ENCODE measurements at places on chromosomes 5 and 9.

- DNase-seq = no peak
Observed at GRCh38 chr5:115565233-115565632, 20.7 kb upstream of the FEM1C start.

- DNase-seq = no peak
Observed at GRCh38 chr9:17291766-17292165, 156.9 kb downstream of the CNTLN start.

DNA sequence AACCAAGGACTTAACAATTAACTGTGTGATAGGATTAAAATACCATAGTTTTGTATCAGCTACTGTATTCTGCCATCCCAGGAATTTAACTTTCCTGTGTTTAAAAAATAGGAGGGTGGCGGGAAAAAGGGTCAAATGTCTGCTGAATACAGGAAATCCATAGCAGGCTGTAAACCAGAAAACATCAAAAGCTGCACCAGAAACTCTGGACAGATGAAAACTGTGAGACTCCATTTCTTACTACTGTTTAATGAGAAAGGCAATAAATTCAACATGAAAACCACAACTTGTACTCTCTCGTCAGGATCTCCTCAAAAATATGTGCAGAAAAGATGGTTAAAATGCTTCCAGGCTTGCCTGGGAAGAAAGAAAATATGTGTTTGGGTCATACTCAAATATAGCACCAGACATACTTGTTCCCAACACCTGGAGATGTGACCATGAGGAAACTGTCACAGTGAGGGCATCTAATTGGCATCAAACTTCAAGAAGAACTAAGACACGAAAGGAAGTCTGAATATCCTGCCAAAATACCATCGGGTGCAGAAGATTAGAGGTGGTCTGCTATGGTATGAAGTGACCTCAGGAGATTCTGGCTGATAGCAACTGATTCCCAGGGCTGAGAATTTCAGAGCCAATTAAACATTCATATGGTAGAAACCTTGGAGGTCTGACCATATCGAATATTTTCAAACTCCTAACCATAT is 164.7 kb upstream of the TARS1 start:
- DNase-seq = no peak

GRCh38 chr9:111005746-111006470 is 32.4 kb downstream of the LPAR1 start:
- DNase-seq = no peak

- no peak for DNase-seq
Observed at GRCh38 chr5:25448190-25448621, 803.4 kb upstream of the CDH10 start.

GRCh38 chr9:86953181-86953580 is 5.9 kb upstream of the GAS1 start:
- DNase-seq = no peak

- DNase-seq = no peak
Observed at GRCh38 chr5:159525117-159525516, 194.8 kb upstream of the IL12B start.
